Bone marrow (tissue), 2 donors: ENCODE measurements at places on chromosomes 6 and 20.

GRCh38 chr20:53574259-53574789 lies 19.3 kb downstream of the ZNF217 start:
- no peak for DNase-seq

GRCh38 chr6:5766260-5766659 lies 240.5 kb downstream of the NRN1 start:
- no peak for DNase-seq

- DNase-seq = no peak
Measured at GRCh38 chr6:148466158-148466557, 123.5 kb downstream of the SASH1 start.

DNA sequence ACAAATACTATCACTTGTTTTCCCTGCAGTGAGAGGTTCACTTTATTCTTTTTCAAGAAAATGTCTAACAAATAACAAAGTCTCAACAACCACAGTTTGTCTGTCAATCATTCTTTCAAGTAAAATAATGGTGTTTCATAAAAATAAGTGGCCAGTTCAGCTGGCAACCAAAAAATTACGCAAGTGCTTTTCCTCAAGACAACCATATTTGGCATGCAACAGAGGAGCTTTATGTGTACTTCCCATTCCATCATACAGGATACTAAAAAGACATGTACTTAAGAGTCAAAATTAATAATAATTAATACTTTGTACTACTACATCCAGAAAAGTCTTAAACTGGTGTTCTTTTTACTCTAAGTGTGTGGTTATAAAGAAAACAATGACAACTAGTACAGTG lies 34.6 kb downstream of the ATG5 start:
- no peak for DNase-seq

DNA sequence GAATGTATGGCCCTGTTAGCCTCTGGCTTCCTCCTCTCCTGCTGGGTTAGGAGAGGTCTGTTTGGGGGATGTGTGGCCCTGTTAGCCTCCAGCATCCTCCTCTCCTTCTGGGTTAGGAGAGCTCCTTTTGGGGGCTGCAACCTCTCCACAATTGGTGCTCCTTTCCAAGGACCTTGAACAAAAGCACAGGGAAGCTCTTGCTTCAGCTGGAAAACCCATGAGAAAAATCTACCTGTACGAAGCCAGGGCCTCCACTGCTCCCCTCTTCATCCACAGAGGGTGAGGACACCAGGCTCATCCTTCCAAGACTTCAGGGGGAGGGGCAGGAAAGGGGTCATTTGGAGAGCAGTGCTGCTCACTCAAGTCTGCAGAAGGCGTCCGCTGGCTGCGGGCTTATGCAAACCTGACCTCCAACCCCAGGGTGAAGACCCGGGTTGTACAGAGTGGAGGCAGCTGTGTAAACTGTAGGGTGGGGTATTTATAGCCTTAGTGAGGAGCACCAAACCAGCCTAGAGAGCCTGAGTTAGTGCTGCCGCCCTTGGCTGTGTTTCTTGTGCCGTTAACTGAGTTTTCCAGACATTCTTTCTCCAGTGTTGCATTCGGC lies 62.1 kb downstream of the SLC24A3 start:
- no peak for DNase-seq

DNA sequence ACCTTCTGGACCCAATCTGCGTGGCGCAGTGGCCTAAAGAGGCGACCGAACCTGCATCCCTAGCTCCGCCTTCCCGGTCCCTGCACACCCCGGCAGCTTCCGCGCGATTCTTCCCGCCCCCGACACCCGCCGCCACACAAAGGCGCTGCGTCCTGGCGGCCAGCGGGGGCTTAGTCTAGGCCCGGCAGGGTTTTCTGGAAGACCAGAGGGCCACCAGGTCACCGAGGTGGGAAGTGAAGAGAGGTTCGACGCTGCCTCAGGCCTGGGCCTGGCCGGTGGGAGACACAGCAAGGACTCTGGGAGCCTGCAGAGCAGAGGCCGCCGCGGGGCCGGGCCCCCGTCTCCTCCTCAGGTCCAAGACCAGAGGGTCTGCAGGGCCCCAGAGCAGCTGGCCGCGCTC lies 154.9 kb downstream of the OR2B2 start:
- no peak for DNase-seq

GRCh38 chr6:11076540-11076939 lies 17.1 kb upstream of the SMIM13 start:
- DNase-seq = no peak

GRCh38 chr6:52929321-52930164 lies 20.0 kb upstream of the GSTA3 start:
- no peak for DNase-seq

DNA sequence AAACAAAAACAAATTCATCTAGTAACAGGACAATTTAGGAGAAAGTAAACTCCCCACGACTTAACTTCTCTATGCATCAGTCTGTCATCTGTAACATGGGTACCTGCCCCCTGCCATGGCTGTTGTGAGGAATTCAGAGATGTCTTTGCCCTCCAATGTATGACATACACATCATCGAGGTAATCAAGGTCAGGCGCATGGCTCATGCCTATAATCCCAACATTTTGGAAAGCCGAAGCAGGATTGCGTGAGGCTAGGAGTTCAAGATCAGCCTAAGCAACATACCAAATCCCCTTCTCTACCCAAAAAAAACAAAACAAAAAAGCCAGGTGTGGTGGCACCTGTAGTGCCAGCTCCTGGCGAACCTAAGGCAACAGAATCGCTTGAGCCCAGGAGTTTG lies 9.0 kb downstream of the EEF1A1 start:
- DNase-seq = no peak

DNA sequence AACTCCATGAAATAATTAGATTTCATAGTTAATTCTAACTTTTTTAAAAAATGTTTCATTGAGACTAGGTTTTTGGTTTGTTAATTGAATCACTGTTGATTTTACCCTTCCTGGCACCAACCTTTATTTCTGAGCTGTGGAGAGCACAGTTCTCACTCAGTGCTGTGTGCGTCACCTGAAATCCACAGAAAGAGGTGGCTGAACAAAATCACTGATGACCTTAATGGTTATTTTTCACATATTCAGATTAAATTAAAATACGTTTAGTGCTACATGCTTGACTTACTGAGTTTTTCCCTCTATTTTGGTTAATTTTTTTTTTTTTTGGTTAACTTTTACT lies 89.4 kb downstream of the SLC16A10 start:
- no peak for DNase-seq

DNA sequence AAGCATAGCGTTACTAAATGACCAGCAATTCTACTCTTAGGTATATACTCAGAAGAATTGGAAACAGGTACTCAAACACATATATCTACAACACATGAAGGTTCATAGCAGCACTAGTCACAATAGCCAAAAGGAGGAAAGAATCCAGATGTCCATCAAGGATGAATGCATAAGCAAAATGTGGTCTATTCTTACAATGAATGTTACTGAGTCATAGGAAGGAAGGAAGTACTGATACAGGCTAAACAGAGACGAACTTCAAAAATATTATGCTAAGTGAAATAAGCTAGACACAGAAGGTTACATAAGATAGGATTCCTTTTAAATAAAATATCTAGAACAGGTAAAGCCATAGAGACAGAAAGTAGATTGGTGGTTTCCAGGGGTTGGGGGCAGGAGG lies 93.5 kb downstream of the MAP3K7 start:
- no peak for DNase-seq

DNA sequence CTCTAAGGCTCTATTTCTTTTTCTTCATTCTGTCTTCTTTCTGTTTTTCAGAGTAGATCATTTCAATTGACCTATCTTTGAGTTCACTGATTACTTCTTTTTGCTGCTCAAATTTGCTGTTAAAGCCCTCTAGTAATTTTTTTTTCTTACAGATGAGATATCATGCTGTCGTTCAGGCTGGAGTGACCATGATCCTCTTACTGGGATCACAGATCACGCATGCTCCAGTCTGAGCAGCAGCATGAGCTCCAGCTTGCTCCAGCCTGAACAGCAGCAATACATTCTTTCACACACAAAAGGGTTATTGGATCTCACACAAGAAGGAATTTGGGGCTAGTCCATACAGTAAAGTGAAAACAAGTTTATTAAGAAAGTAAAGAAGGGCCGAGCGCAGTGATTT lies 12.3 kb upstream of the TRIM38 start:
- DNase-seq = no peak

GRCh38 chr6:132954222-132954621 lies 139.9 kb downstream of the RPS12 start:
- DNase-seq = no peak

DNA sequence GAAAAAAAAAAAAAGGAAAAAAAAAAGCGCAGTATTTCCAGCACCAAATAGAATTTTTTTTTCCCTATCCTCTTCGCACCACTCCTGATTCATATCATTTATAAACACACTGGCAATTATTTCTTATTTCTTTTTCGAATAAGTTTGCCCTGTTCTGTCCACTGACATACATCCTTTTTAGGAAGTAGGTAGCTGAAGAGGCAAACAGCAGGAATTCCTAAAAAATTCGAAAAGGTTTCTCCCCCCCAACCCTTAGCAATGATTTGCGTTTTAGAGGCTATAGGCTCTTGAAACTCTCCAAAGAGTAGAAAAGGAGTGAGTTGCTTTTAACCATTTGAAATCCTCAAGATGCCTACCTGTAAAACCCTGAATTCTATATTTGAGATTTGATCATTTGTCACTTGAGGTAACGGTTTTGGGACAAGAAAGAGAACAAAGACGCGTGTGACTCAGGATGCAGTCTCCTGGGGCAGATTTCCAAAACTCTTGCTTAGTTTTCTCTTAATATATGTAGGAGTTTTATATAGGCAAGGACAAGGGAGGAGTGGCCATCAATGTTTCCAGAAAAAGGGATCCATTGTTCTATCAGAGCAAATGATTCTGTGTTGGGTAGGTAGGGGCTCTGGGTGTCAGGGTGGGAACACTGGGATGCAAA lies 531 bp upstream of the CCN2 start:
- DNase-seq = no peak

DNA sequence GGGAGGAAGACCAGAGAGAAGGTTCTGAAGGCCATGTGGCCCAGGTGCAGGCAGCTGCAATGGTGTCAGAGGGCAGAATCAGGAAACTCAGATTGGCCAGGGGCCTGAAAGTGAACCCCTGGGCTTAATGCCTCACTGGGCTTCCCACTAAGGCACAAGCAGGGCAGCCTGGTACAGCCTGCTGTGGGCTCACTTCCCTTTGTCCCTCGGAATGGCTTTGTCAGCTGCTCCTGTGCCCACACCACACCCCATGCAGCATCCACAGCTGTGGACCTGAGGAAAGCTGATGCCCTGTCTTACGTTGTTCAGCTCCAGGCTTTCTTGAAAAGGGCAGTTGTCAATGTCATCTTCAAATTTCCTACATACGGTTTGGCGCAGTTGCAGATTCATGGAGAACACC lies 2.4 kb downstream of the CST9 start:
- DNase-seq = no peak

- DNase-seq = no peak
Measured at GRCh38 chr6:3707024-3707423, 44.5 kb downstream of the PXDC1 start.

DNA sequence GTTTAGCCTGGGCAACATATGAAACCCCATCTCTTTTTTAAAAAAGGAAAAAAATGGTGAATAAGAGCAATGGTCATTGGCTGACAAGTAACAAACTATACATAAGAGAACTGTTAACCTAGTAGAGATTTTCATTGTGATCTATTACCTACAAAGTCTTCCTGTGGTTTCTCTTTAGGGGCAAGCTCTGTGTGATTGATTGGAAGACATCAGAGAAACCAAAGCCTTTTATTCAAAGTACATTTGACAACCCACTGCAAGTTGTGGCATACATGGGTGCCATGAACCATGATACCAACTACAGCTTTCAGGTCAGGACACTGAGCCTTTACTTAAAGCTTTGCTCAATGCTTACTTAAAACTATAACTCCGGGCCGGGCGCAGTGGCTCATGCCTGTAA lies 19.2 kb downstream of the MGME1 start:
- no peak for DNase-seq

- DNase-seq = no peak
Measured at GRCh38 chr6:18386298-18386976, 713 bp upstream of the RNF144B start.

- DNase-seq = peak; percentile 89
Measured at GRCh38 chr6:137927777-137928218, 60.7 kb downstream of the TNFAIP3 start.

DNA sequence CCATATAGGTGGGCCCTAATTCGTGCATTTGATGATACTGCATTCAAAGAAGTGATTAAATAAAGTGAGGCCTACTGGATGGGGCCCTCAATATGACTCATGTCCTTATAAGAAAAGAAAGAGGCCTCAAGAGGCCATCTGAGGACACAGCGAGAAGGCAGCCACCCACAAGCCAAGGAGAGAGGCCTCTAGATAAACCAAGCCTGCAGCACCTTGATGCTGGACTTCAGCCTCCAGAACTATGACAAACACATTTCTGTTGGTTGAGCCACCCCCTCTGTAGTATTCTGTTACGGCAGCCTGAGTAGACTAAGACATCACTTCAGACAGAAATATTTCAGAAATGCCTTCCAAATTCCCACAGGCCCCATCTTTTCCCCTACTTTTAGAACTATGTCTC lies 82.5 kb upstream of the PLEKHG1 start:
- DNase-seq = no peak

- no peak for DNase-seq
Measured at GRCh38 chr6:63261820-63262219, 50.6 kb downstream of the FKBP1C start.

DNA sequence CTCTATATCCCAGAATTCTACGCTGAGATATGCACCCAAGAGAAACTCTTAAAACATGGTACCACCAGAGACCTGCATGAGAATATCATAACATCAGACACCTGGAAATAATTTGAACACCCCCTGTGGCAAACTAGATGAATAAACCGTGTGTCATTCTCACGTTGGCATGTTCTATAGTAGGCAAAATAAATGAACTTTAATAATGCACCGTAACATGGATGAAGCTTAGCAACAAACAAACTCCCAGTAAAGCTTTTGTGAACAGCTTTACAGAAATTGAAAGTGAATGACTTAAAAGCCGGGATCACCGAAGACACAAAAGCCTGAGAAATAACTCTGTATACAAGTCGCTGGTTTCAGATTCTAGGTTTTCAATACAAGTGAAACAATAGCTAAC lies 1166.8 kb upstream of the CITED2 start:
- no peak for DNase-seq

- no peak for DNase-seq
Measured at GRCh38 chr20:47876311-47877088, 91.2 kb upstream of the SULF2 start.

DNA sequence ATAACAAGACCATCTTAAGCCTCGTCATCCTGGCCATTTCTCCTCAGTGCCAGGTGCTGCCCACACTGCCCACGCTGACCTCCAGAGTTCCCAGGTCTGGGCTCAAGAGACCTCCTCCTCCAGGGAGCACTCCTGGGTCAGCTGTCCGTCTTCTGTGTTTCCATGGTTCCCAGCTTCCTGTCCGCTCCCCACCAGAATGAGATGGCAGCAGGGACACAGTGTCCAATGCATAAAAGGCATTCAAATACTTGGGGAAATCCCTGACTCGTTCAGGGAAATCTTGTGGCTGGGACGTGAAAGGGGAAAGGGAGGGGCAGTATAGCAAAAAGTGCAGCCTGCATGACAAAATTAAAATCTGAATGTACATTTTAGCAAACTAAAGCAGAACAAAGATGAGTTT lies 54.3 kb downstream of the SLC23A2 start:
- no peak for DNase-seq

GRCh38 chr6:42204768-42205282 lies 10.1 kb upstream of the GUCA1B start:
- no peak for DNase-seq

GRCh38 chr6:24891004-24891403 lies 44.8 kb downstream of the RIPOR2 start:
- DNase-seq = no peak

GRCh38 chr20:38139977-38140753 lies 24.9 kb downstream of the TGM2 start:
- no peak for DNase-seq

GRCh38 chr20:47577314-47577713 lies 75.6 kb downstream of the NCOA3 start:
- DNase-seq = no peak
